Peyer's patch (tissue), 4 donors: ENCODE measurements at places on chromosomes 12 and 14.

DNA sequence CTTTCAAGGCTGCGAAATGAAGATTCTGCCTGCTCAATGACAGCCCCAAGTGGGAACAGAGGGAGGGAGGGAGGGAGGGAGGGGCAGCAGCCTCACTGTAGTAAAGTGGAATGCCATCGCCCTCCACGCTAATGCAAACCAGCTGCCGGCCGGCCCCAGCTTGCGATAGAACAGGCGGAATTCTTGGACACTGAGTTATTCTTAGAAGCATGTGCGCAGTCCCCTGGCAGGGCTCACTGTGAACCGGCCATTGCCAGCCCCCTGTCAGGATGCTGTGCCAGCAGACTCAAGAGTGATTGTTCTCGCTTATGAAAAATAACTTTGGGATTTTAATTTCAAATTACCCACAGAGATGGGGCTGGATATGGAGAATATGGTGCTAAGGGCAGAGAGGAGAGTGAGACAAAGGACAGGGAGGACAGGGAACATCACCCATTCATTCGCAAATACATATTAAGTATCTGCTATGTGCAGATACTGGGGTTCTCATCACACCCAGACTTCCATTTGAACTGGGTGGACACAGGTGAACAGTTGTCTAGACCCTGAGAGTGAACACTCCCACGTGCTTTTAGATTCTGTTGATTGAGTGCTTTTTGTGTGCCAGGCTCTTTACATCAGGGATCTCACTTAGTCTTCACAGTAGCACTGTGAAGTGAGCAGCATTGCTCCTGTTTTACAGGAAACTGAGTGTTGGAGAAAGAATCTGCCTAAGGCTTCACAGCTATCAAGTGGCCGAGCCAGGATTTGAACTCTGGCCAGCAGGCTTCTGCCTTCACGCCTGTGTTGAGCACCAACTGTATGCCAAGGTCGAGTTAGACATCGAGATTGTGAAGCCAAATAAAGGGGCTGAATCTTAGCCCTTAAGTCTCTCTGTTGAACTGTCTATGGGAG lies 192.9 kb downstream of the C12orf75 start:
- no peak for DNase-seq

DNA sequence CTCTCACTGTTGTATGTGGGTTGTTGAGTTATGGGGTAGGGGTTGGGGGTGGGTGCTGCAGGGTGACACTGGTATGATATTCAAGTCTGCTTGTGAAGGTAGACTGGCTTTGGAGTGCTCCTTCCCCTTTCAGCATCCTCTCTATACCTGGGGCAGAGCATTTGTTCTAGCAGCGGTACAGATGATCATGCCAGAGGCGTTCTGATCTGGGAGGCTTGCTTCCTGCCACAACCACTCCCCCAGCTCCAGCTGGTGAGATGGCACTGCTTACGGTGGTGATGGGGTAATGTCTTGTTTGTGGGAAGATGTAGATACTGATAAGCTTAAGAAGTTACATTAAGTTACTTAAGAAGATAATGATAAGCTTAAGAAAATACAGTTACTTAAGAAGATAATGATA lies 131.8 kb downstream of the ERC1 start:
- no peak for DNase-seq

- DNase-seq: no peak
Observed at GRCh38 chr12:27221625-27222387, 22.3 kb upstream of the STK38L start.

DNA sequence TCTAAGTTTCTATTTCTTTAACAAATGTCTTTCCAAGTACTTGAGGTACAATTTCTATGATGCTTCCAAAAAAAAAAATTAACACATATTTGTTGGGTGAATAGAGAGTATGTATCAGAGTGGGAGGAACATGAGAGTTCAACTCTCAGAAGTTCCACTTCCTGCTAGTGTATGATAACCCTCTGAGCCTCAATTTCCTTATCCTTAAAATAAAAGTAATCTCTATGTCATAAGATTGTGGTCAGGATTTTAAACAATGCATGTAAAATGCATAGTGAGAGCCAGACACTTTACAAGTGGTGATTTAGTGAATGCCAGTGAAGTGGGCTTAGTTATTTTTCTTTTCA lies 270.3 kb upstream of the AMIGO2 start:
- no peak for DNase-seq

DNA sequence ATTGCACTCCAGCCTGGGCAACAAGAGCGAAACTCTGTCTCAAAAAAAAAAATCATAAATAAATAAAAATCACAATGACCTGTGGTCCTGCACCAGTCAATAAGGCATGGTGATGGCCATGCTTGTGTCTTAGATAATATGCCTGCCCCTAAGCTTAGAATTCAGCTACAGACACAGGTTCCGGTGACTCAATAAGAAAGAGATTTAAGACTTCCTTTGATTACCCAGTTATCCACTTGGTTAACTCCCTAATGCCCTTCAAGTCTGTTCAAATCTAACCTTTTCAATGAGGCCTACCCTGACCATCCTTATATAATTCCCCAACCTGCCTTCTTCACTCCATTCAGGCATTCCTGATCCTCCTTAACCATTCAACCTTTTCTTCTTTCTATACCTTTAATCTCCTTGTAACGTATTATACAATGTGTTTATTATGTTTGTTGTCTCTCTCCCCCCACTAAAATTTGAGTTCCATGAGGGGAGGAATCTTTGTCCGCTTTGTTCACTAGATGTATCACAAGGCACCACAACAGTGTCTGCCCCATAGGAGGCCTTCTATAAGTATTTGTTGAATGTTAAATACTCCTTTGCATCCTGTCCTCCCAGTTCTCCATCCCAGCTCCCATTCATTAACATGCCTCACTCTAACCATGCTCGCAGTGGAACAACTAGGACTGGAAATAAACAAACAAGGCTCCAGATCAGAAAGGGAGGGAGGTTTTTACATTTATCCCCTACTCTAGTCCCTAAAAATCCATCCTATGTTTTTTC lies 8.9 kb downstream of the MAP4K5 start:
- DNase-seq: no peak

DNA sequence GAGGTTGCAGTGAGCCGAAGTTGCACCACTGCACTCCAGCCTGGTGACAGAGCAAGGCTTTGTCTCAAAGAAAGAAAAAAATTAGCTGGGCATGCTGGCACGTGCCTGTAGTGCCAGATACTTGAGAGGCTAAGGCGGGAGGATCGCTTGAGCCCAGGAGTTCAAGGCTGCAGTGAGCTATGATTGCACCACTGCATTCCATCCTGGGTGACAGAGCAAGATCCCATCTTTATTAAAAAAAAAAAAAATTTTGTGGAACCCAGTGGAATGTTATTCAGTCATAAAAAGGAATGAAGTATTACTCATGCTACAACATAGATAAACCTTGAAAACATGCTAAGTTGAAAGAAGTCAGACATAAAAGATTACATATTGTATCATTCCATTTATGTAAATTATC lies 8.3 kb upstream of the ERBB3 start:
- no peak for DNase-seq

- no peak for DNase-seq
Observed at GRCh38 chr14:68747393-68747792, 45.5 kb downstream of the ZFP36L1 start.

DNA sequence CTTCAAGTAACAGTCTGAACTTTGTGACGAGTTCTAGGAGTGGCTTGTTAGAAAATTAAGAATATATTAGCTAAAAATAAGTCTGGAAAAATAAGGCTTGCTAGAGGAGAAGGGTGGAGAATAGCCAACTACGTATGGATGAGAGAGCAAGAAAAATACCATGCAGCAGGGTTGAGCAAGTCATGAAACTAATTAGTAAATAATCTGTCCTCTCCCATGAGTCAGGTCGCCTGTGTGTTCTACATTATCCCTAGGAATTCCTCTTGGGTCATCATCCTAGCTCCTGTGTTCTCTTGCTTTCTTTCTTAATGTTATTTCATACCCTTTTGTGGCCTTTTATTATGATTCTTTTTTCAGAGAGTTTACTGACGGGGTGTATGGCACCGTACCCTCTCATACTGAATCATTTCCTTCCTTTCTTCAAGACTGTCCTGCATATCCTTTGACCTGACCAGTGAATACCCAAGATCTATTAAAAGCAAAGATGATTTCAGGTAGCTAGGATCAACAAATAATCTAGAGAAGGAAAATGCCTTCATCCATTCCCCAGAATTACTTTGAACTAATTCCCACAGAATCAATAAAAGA lies 177.2 kb upstream of the NPAS3 start:
- DNase-seq: no peak

GRCh38 chr14:89833120-89833532 lies 121.4 kb downstream of the EFCAB11 start:
- DNase-seq: no peak

DNA sequence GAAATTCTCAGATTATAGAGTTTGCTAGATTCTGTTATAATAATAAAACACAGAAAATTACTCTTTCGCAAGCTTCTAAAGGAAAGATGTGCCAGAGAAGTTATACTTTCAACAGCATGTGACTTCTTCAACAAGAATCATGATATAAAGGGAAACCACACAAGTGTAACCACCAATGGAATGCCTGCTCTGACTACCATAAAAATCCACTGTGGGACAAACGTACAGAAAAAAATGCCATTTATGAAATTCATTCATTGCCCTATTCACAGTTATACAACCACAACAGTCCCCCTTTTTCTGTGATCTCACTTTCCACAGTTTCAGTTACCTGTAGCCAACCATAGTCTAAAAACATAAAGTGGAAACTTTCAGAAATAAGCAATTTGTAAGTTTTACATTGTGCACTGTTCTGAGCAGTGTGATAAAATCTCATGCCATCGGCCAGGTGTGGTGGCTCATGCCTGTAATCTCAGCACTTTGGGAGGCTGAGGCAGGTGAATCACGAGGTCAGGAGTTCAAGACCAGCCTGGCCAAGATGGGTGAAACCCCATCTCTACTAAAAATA lies 3.2 kb downstream of the CATSPERB start:
- no peak for DNase-seq

DNA sequence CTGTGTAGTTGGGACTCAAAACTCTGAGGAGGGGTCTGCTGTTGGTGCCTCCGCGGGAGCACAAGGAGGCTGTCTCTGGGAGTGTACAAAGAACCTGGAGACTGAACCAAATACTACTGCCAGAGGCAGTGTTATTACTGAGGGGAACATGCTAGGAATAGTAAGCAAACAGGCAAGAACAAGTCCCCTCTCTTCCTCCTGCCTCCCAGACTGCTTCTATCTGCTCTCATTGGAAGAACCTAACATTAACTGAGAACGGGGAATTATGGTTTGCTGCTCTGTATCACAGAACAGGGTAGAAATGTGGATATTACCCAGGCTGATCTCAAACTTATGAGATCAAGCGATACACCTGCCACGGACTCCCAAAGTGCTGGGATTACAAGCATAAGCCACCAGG lies 4.5 kb upstream of the KMT5A start:
- no peak for DNase-seq

GRCh38 chr12:17110316-17110715 lies 504.4 kb upstream of the LMO3 start:
- DNase-seq: no peak

- DNase-seq: peak; percentile 65
Observed at GRCh38 chr14:73785336-73785833, 66.2 kb upstream of the PTGR2 start.

GRCh38 chr14:51321036-51321435 lies 81.0 kb downstream of the TMX1 start:
- DNase-seq: no peak

GRCh38 chr12:18939051-18939450 lies 190.5 kb upstream of the PLEKHA5 start:
- DNase-seq: no peak

DNA sequence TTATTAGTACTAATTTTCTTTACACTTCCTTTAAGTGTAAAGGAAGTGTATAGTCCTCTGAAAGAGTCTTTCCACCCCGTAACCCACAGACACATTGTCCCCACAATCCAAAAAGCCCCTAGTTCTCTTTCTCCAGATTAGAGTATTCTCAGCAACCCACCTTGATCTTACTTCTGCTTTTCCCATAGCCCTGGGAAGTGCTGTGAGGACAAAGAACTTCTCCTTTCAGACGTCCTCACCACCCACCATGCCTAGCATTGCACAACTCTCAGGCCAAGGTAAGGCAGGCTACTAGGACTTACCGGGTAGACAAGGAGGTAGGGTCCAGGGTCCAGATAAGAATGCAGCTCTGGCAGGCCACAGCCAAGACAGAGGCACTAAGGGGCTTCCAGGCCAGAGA lies 7.4 kb downstream of the AAAS start:
- DNase-seq: no peak

GRCh38 chr12:90106568-90106967 lies 397.9 kb upstream of the ATP2B1 start:
- no peak for DNase-seq

DNA sequence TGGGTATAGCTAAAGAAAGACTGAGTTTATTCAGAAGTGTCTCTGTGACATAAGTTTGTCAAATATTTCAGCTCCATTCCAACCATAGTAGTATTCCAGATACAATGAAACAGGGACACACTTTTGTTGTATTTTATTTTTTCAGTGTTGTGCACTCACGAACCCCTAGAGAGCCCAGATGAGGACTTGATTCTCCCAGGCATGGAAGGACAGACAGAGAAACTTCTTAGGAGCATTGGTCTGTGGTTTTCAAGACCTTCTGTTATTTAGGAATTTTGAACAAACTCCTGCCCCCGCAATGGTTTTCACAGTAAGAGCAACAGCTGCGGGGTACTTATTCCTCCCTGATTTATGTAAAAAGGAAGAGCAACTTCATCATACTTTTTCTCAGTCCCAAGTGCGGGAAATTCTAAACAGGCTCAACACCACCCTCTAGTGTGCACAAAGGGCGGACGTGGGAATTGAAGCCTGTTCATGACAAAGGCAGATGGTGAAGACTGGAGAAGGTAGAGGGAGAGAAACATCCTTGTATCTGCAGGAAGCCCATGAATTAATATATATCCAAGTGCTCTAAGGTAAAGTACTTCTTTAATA lies 147.6 kb downstream of the PAH start:
- DNase-seq: no peak

- DNase-seq: no peak
Observed at GRCh38 chr12:12616512-12617310, 5.0 kb downstream of the CREBL2 start.

DNA sequence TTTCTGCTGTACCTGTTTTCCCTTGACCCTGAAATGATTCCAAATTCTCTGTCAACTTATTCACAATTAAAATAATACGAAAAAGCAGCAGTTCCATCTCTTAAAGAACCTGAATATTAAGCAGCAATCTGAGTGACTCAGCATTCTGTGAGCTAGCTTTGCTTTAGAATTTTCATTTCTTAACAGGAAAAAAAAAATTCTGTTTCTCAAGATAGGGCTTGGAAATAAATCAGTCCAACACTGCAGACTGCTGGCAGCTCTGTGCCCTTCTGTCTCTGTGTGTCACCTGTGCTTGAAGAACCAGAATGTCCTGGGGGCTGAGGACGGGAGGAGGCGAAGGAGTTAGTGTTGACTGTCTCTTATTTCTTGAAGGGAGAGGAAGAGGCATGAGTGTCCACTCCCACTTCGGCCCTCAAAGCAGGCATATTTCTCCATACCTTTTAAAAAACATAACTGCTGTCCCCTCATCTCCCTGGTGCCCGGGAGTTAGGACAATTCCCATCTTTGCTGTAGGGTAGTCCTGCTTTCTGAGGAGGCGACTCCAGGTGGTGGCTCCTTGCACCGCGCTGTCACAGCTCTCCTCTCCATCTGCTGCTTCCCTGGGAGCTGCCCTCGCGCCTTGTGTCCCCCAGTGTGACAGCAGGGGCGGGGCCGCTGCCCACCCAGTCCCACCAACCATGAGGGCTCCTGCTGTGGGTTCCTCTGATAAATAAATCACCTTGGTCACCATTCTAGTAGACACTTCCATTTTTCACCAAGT lies 203.1 kb downstream of the CALM1 start:
- DNase-seq: no peak
